ENCODE measurements at places on chromosomes 2 and 18. TPM values are rescaled to one million over a fixed set of nuclear protein-coding genes. Genes with fewer than 3 reads are reported as not detected.
A peak's percentile ranks its signal among the peaks of the same experiment; 100 is the strongest.

DNA sequence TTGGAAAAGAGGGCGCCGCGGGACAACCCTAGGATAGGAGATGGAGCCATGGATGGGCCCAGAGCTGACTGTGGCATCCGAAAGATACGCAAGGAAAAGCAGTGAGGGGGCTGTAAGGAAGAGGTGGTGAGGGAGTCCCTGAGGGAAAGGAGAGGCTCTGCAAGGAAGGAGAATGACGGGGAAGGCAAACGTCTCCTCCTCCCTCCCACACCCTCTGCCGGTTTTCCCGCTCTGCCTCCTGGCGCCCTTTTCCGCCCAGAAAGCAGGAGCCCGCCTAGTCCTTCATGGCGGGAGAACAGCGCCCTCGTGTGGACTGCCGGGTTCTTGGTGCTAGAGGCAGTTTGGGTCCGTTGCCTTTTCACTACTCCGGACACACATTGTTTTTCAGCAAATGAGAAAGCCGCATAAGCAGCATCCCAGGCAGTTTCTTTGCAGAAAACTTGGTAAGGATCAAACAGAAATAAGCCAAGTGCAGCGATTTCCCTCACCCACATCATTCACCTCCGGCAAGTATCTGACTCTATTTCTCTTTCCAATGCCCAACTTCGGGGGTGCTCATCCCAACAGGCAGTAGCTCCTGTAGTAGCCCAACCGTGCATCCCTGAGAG is 200.4 kb downstream of the INO80D start:
- peak; percentile 76 for DNase-seq

GRCh38 chr2:189379287-189379630 is 62.0 kb upstream of the WDR75 start:
- no peak for DNase-seq

GRCh38 chr2:66890166-66890742 is 455.3 kb downstream of the MEIS1 start:
- DNase-seq: no peak

GRCh38 chr2:7272210-7272609 is 355.0 kb downstream of the RNF144A start:
- no peak for DNase-seq

DNA sequence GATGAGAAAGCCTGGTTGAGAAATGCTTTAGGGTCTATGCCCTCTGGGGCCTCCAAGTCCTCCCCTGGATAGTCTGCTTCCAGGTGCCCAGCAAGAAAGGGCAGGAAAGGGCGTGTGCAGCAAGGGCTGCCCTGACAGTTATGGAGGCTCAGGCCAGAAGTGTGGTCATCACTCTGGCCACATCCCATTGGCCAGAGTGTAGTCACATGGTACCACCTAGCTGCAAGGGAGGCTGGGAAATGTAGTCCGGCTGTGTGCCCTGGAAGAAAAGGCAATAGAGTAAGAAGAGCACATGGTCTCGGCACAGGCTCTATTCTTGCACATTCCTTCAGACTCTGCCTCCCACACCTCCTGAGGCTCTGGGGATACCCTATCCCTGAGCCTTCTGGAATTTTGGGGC is 35.7 kb downstream of the ODC1 start:
- no peak for DNase-seq

DNA sequence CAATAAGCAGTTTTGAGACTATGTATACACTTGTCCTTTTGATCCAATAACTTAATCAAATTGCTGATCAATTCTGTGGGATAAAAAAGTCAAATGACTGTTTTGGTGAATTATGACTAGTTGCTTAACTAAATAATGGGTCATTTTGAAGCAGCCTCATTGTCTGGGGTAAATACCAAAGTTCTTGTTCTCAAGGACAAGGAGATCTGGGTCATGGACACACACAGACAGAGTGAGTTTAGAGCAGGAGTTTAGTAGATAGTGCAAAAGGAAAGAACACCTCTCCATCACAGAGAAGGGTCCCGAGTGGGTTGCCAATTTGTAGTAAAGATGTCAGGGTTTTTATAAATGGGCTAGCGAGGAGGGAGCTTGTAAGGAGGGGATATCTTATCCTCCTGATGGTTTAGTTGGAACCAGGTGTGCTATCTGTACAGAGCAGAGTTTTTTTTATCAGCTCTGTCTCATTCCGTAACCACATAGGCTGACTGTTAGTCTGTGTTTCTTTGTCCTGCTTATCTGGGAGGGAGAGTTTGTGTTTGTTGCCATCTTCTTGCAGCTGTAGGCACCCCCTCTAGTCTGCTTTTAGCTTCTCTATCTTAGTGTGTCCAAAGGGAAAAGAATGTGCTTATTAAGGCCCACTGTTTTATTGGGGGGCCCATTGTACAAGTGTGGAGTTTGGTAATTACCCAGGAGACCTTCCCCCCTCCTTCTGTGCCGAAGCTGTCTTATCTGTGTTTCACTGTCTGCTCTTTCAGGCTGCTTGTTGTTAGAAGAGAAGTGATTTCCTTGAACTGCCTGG is 48.7 kb upstream of the C1GALT1C1L start:
- DNase-seq: no peak

DNA sequence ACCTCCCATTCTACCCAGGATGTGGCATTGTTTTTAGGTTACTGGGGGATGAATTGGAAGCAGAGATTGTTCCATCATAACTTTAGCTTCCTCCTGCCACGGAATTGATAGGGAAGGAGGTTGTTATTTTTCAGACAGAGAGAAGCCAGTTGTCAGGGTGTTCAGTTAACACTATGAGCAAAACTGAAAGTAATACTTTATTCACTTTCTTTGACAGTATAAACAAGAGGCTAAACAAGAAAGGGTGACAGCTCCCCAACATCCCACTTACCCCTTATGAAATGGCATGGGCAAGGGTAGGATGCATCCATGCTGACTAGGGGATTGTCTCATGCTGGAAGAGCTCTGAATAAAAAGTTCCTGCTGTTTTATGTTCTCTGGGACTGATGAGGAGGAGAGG is 36.4 kb upstream of the GAREM1 start:
- DNase-seq: no peak

DNA sequence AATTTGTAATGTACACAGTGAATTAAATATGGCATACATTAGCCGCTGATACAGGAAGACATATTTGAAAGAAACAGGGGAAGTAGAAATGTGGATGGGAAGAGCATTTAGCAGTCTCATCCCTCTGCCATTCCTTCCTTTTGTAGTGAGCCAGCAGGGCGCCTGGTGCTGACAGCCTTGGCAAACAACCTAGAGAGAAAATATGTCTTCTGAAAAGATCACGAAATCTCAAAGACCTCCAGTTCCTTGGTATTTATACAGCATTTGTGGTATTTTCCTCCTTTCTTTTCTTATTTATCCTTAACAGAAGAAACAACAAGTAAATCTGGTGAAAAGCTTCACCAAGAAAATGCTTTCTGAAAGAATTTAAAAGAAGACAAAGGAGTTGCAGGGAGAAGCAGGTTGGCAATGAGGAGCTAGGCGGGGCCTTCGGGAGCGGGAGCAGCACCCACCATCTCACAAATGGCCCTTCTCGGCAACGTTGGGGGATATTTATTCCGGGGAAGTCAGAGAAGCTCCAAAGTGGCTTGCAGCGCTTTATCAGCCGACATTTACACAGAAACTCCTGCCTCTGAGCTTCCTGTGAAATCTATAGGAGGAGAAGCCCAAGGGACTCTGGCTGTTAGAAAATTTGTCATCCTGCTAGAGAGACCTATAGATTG is 406.1 kb upstream of the NRP2 start:
- no peak for DNase-seq

DNA sequence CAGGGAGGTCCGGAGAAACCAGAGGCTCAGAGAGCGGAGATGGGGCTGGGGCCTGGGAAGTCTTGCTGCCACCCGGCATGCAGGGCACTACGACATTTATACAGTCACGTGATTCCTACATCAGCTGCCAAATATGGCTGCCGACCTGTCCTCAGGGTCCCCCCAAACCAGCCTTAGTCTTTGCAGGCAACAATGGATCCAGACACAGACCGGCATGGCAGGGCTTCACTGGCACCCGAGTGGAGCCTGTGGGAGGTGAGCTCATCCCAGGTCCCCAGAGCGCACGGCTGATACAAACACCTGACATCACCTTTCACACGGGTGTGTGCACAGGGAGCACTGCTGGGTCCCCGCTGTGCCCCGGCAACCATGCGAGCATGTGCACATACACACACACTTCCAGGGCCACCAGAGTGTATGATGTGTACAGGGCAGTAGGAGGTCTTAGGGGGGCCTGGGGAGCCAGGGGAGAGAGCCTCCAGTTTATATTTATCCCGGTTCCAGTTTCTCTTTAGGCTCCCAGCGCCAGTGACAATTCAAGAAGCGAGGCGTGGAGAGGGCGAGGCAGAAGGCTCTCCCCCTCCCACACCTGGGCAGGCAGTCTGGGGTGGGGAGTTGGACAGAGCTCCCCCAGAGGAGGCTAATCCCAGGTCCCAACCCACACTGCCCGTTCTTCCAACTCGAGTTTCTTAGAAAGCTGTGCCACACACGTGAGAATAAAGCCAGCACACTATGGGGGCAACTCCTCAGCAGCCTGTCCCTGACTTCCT is 2.7 kb downstream of the SEMA4C start:
- no peak for DNase-seq

- no peak for DNase-seq
Measured at GRCh38 chr2:133733901-133734255, 165.6 kb upstream of the NCKAP5 start.

- no peak for DNase-seq
Measured at GRCh38 chr18:63107171-63107845, 212.3 kb downstream of the BCL2 start.

DNA sequence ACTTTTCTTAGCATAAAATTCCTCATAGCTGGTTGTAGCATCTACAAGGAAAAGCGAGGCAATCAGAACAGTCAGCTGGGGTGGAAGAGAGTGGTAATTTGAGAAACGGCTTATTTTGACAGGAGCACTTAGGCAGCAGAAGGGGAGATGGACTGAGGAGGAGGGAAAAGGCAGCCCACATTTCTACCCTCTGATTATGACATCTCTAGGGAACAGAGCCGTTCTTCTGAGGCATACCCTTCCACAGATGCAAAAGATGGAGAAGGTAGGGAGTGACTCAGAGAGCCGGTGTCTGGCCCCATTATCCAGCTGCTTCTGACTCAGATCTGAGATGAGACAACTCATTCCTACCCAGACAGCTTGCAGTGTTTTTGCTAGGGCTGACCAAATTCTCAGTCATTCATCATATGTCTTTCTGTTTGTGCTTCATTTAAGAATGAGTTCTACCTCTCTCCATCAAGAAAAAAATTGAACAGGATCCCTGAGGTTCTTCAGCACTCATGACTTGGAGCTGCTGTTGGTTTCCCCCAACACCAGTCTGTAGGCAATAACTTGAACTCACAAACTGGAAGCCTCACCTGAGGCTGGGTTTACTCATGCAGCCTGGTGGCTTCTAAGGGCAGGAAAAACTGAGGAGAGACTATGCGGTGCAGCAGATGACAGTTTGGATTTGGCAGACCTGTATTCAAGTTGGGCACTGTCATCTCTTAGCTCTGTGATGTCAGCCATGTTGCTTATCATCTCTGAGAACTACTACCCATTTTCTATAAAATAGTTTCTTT is 15.9 kb upstream of the SEC11C start:
- DNase-seq: no peak

GRCh38 chr2:68737711-68738110 is 3.1 kb downstream of the ARHGAP25 start:
- DNase-seq: no peak

DNA sequence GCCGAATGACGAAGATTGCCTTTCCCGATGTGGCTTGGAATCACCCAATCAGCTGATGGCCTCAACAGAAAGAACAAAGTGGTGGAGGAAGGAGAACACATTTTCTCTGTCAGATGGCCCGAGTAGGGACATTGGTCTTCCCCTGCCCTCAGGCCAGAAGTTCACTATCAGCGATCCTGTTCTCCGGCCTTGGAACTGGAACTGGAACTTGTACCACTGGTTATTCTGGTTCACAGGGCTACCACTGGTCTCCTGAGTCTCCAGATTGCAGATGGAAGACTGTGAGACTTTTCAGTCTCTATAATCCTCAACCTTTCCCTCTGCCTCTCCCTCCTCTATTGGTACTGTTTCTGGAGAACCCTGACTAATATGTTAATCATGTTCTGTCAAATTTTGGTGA is 180.4 kb downstream of the ANKRD30B start:
- DNase-seq: no peak

DNA sequence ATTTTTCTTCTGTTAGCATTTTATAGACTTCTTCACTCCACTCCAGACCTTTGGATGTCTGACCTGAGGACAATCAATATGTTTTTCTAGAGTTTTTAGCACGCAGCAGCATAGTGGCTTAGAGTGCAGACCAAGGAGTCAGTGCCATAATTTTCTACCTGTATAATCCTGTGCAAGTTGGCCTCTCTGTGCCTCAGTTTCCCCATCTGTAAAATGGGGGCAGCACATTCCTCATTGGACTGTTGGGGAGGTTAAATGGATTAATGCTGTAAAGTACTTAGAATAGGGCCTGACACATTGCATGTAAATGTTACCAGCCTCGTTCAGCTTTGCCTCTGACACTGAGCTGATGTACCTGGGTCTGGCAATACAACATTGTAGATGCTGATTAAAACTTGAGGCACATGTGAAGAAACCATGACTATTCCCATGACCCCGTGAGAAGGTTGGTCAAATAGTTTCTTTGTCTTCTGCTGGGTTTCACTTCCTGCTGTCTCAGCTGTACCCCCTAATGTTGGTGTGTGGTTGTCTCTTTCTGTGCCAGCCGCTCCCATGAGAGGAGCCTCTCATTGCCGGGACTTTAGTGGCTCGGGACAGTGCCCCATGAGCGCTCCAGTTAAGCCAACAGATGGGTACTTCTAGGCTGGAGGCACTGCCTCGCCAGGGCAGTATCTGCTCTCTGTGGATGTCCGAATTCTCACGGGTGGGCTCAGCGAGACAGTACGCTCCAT is 125.3 kb downstream of the SH3RF3 start:
- no peak for DNase-seq

DNA sequence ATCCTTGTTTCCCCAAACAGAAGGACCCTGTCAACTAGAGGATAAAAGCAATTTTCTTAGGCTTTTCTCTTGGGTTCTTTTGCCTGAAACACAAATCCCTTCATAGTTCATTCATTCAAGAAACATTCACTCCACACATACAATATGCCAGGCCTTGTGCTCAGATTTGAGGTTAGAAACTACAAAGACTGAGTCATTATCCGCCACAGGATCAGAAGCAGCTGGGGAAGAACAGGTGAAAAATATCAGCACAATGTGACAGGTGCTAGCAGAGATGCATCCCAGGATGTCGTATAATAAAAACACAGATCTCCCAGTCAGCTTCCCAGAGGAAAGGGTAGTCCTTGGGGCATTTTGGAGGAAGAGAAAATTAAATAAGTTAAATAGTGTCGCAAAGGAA is 172.4 kb downstream of the LRATD1 start:
- no peak for DNase-seq

DNA sequence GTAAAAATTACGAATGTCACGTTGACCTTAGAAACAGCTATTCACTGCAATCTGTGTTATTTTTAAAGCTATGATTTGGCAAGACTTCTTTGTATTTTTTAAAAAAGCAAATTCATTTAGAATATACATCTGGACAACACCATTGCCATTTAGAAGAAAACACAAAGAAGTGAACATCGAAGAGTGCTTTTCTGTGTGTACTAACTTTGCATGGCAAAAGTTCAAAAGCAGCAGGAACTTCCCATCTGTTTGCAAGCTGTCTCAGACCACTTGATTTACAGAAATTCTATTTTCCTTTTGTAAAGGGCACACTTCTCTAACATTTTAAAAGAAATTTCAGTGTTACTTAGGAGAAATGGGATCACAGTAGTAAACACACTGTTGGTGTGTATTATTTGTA is 145.9 kb downstream of the CALCRL start:
- DNase-seq: no peak

The THSD7B gene
- 0.07 TPM for polyA plus RNA-seq

The IL18RAP gene
- polyA plus RNA-seq: 0.27 TPM

The AP1S3 gene
- polyA plus RNA-seq: 7.8 TPM

The C2orf92 gene
- polyA plus RNA-seq: 1.4 TPM

The ERICH2 gene
- polyA plus RNA-seq: not detected

The MCEE gene
- 28.4 TPM for polyA plus RNA-seq

The KCNE4 gene
- not detected for polyA plus RNA-seq

The BUB1 gene
- polyA plus RNA-seq: 0.45 TPM

The TUBB8B gene
- not detected for polyA plus RNA-seq
